ENCODE measurements at places on chromosomes 1 and 21.

GRCh38 chr1:87292684-87293493, 35.8 kb upstream of the LMO4 start:
- DNase-seq = peak; percentile 78

DNA sequence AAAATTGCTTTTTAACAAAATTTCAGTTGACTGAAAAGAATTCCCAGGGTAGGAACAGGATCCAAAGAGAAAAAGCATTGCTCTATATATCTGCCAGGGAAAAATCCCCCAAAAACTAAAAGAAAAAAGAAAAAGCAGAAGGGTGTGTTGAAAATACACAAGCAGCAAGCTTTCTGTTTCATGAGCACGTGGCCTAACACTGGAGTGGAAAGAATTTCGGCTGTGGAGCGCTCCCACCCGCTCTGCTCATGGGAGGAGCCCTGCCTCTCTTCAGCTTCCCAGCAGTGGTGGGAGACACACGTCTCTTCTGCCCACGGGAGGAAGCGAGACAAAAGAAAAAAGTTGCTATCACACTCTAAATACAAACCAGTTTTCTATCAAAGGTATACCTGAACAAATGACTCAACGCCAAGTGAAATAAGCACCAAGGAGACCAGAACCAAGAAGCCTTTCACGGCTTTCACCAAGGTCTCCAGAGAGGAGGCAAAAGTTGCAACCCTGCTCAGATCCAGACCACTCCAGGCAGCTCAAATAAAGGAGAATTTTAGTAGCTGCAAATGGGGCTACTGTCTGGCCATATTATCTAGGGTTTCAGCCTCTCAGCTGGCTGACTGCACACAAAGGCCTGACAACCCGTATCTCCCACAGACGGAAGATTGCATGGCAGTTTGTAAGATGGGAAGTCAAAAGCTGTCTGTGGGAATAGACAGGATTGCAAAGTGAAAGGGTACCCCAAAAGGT, 29.5 kb upstream of the ZNF496 start:
- DNase-seq = peak; percentile 47

DNA sequence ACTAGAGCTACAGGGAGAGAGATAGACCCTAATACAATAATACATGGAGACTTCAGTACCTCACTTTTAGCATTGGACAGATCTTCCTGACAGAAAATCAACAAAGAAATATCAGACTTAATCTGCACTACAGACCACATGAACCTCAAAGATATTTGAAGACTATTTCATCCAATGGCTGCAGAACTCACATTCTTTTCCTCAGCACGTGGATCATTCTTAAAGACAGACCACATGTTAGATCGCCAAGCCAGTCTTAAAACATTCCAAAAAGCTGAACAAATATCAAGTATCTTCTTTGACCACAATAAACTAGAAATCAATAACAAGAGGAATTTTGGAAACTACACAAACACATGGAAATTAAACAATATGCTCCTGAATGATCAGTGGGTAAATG, 576.0 kb downstream of the KIF26B start:
- no peak for DNase-seq

GRCh38 chr21:31205412-31205811, 138.6 kb downstream of the TIAM1 start:
- DNase-seq = no peak

GRCh38 chr1:118905196-118905595, 82.9 kb downstream of the TBX15 start:
- DNase-seq = no peak

DNA sequence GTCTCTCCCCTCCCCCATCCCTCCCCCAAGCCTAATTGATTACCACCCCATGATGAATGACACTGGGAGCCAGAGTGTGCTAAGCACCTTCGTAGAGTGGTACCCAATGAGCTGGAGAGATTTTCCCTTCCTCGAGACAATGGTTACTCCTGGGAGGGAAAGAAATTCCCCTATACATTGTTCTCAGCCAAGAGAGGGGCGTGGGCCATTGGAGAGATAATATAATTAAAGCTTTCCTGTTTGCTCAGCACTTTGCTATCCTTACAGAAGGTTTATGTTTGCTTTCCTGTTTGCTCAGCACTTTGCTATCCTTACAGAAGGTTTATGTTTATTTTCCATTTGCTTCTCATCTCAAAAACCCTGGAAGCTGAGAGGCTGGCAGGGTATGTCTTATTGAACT, 126.1 kb upstream of the KLHDC7A start:
- DNase-seq = no peak
